ENCODE measurements at places on chromosomes 5 and 9.

DNA sequence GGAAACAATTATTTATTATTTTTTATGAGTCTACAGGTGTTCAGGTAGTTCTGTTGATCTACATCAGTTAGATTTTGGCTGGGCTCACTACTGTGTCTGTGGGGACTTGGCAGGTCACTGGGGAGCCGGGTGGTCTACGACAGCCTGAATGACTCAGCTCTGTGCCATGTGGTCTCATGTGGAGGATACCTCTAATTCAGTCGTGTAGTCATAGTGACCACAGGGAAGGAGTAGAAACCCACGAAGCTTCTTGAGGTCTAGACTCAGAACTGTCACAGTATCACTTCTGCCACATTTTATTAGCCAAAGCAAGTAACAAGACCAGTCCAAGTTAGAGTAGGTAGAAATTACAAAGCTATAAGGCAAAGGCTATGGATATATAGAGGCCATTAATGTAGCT is 64.7 kb upstream of the GRAMD2B start:
- DNase-seq = peak; percentile 37

DNA sequence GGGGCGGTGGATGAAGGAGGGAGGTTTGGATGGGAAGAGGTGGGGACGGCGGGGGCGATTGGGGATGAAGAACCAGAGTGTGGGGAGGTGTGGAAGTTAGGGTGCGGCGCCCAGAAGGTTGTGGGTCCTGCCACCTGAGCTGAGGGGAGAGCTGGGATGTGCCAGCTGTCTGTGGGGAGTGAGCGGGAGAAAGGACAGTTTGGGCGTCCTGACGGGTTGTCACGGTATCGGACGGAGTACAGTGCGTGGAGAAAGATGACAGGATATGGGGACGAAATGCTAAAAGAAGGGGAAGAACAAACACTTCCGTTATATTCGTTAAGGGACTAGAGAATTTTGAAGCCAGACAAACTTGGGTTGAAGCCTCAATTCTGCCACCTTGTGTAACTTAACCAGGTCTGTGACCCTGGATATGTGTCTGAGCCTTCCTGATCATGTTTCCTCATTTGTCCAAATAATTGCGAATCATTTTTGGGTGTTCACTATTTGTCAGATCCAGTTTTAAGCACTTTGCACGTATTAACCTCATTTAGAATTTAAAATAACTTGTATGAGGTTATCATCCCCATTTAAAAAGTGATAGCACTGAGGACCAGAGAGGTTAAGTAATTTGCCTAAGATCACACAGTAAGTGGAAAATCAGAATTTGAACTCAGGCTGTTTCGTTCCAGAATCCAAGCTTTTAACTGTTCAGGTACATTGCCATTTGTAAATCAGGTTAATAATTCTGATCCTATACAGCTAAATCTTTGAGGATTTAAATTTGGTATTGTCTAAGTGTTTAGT is 689 bp downstream of the CNTRL start:
- no peak for DNase-seq

DNA sequence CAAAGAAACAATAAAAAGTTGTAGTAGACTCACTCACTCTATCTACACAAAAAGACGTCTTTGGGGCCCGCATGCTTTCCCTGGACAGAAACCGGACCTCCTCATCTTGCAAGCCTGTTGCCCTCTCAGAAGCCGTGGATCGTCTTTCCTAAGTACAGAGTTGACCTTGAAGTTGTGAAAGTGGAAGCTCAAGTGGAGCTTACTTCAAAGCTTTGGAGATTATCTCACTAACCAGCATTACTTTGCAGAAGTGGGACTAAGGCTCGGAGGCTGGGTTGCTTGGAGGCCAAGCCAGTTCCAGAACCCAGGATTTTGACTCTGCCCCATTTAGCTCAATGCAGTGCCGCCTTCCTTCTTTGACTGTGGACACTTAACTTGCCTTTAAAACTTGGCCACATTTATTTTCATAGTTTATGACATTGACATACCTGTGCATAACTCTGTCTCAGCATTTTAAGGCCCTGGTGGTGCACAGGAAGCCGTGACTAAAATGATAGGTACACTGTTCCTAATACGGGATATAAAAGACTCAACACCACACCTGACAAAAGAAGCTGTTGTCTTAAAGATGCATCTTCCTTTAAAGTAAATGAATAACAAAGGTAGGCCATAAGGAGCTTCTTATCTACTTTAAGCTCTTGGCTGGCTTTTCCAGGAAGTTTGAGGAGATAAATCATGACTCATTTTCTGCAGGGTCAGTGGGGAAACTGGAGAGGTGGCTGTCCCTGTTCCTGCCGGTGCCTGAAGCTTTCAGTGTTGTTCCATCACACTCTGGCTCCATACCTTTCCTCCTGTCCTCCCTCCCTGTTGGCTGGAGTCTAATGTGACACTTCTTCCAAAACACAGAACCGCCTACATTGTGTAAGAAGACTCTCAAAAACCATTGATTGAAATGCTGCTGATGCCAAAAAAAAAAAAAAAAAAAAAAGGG is 10.7 kb downstream of the SLC25A25 start:
- DNase-seq = no peak

DNA sequence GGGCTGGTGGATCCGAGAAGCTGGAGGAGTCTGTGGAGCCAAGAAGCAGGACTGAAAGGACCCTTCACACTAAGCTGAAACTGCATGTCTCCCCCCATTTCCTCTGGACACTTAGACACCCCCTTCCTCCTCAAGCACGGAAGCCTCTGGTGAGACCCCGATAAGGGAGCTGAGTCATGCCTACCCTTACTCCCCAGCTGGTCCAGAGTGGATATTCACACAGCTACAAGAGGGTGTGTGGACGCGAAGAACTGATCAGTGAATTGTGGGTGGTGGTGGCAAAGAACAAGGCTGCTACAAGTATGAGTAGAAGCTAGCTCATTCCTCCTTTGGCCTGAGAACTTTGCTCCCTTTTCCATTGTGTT is 4.3 kb downstream of the TLN1 start:
- no peak for DNase-seq

DNA sequence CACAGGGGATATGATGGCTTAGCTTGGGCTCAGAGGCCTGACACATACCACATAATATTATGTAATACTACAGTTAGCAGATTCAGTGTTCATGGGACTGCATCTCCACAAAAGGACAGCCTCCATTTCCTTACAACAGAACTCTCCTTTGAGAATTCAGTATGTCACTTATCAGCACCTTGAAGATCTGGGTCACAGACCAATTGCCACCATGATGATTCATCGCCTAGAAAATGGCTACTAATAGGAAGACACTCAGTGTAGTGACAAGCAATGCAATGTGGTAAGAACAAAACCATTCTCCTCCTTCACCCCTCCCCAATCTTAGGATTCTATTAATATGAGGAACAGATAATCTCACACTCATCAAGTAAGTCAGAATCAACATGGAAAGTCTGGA is 38.7 kb upstream of the PRLR start:
- no peak for DNase-seq

DNA sequence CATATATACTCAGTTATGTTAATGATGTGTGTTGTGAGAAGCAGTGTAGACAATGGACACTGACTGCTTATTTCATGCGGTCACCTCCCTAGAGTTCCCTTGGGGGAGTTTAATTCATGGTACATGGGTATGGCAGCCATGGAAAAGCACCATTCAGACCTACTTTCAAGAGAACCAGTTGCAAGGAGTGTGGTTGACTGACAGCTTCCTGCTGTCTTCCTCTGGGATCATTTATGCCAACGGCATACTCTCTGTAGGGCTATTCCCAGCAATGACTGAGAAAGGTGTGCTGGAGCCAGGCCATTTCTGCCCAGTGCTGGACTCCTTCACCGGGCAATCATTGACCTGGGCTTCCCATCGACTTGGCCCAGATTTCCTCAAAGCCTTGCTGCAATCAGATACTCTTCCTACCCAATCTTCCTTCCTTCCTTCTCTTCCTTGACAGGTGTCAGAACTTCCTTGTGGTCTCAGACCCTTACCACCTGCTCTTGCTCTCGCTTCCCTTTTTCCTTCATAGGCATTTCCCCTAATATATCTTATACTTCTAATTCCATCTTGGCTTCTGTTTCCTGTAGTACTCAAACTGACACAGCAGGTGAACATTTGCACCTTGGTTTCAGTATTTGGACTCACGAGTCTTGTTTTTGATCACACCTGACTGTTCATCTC is 3.4 kb upstream of the CLINT1 start:
- DNase-seq = no peak

- DNase-seq = no peak
Observed at GRCh38 chr5:42676362-42676761, 80.3 kb upstream of the CCDC152 start.

GRCh38 chr9:136095070-136096058 is at the start of gene NACC2:
Gene NACC2 (minus strand): TSS chr9:136095289. CDS start chr9:136050521, 44,768 bp downstream.
- DNase-seq = peak; percentile 85

DNA sequence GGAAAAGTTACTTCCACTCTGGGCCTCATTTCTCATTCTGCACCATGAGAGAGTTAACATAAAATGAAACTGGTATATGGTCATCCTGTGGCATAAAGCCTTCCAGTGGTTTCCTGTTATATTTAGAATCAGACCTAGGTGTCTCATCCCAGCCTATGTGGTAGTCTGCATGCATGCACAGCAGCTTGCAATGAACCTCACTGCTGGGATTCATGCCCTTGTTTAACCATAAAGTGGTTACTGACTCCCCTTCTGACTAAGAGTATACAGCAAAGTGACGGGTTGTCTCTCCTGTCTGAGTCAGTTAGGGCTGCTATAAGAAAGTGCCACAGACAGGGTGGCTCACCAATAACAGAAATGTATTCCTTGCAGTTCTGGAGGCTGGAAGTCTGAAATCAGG is 14.7 kb upstream of the TDRD7 start:
- peak; percentile 42 for DNase-seq

GRCh38 chr5:132704875-132705274 is 31.1 kb downstream of the IL4 start:
- DNase-seq = peak; percentile 46

GRCh38 chr9:91118704-91119025 is 243.1 kb downstream of the AUH start:
- DNase-seq = no peak

DNA sequence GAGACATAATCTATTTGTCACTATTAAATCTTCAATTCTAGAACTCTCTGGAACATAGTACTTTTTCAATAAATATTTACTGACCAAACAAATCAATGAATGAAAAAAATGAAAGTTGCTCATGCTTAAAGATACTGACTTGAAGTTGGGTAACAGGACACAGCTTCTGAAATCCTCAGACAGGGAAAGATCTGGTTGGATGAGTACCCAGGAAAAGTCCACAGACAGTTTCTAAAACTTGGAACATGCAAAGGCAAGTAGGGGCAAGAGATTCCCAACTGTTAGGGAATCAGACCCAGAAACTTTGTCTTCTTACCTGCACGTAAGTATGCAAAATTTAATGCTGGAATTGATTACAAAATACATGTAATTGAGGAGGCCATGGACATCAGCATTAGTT is 366.2 kb downstream of the ACTL7B start:
- no peak for DNase-seq

DNA sequence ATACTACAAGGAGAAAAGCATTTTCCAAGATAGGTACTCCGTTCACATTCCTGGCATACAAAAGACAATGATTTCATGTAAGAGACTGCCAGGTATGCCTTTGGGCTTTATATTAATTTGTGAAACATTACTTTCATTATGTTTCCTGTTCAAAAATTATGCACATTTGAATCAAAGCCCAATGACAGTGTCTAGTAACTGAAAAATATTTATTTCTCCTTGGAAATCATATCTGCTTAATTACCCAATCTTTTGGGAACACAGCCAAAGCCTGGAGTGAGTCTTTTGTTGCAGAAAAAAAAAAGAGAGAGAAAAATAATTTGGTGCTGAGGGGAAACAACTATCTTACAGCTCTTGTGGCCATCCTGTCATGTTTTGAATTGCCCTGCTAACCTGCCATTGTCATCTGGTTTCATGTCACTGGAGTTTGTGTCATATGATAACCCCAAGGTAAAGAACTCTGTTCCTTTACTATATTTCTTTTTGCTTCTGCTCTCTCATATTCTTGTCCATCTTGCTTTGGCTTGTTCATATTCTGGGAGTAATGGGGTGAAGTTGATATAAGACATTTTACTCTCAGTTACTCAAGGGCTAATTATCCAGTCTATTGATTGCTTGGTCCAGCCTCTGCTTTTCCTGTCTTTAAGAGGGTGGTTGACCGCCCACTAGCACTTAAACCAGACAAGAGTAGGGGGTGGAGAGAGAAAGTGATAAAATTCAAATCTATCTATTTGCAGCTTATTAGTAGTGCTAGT is 238.3 kb upstream of the NUDT12 start:
- no peak for DNase-seq

DNA sequence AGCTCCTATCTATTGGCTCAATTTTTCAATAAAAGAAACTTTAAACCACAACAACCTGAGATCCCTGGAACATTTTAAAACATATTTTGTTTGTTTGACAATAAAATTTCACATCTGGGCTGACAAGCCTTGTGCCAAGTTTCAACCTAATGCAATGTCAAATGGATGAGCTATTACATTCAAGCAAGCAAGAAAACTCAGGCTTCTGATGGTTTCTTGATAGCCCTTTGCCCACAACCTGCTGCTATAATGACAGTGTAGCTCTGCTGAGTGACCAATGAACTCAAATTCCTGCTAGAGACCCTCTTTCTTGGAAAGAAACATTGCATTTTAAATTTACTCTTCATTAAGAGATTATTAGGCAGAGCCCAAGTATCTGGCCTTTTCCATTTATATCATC is 472.9 kb downstream of the ARHGEF28 start:
- no peak for DNase-seq

- DNase-seq = no peak
Observed at GRCh38 chr9:108282872-108283271, 572.9 kb downstream of the ACTL7B start.

- DNase-seq = peak; percentile 58
Observed at GRCh38 chr5:133610489-133611356, 1.6 kb downstream of the FSTL4 start.

GRCh38 chr9:34802916-34803315 is 93.0 kb upstream of the CCL21 start:
- DNase-seq = no peak

GRCh38 chr5:171480239-171480638 is 60.8 kb downstream of the FGF18 start:
- no peak for DNase-seq

GRCh38 chr5:60092671-60093422 is 199.3 kb upstream of the PDE4D start:
- DNase-seq = peak; percentile 28

DNA sequence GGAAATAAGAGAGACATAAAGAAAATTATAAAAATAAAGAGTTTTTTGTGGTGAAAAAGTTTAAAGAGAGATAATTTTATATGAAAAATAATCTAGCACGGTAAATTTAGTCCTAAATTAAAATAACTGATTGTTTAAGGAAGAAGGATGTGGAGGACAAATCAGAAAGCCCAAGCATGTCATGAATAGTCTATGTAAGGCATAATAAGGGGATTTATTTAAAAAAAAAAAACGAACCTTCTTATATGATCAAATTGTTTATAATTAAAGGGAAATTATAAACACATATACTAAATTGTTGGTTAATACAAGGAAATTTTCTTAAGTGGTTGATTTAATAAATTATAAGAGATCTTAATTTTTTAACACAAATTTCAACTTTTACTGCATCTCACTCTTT is 551.8 kb upstream of the TYRP1 start:
- DNase-seq = no peak

DNA sequence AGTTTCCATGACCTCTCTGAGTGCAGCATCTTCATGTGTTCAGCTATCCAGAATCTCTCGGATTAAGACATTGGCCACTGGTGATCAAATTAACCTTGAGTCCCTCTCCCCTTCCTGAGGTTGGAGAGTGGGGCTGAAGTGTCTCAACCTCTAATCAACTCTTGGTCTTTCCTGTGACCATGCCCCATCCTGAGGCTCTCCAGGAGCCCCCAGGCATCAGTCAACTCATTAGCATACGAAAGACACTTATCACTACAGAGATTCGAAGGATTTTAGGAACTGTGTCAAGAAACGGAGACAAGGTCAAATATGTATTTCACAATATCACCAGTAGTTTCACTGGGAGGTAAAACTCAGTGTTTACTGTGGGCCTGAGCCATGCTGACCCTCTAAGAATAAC is 130.2 kb upstream of the CCDC152 start:
- no peak for DNase-seq

Data from AG08395 (cell line).